ENCODE measurements at places on chromosomes 1 and 21.
A peak's percentile ranks its signal among the peaks of the same experiment; 100 is the strongest.

GRCh38 chr1:219090607-219091006, 83.1 kb upstream of the LYPLAL1 start:
- DNase-seq, result no peak
- H3K4me3 ChIP-seq, result no peak overlapping the region
- peaks cover 4% of the 10 kb centered on the region for H3K27me3 ChIP-seq
- no peaks in the 10 kb centered on the region for H3K36me3 ChIP-seq
- no peak overlapping the region for H3K27ac ChIP-seq

DNA sequence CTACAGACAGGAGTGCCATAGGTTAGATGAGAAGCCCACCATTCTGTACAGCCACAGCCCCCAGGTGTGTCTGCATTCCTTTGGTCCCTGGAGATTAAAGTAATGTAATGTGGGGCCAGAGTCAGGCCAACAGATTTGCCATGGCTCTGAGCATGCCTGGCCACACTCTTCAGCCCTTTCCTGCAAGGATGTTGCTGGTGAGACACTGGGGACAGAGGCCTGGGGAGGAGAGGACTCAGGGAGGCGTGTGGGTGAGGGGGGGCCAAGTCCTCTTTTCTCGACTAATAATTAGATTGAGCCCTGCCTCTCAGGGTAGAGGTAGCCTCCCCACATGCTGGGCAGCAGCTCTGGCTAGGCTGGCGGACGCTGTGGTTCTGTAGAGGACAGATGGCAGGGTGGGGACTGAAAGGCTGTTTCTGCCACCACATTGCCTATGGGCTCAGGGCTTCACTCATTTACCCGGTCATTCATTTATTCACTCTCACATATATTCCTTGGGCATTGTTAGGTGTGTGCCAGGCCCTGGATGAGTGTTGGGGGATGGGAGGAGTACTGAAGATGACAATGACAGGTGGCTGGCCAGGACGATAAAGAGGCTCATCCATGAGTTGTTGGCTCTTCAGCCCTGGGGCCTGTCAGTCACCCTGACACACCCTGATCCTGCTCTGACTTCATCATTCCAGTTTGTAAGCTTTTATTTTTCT, 7.1 kb upstream of the PRCC start:
- H3K36me3 ChIP-seq, result no peaks in the 10 kb centered on the region
- DNase-seq, result no peak
- H3K4me3 ChIP-seq, result no peak overlapping the region
- no peak overlapping the region for H3K27ac ChIP-seq
- no peaks in the 10 kb centered on the region for H3K4me1 ChIP-seq

DNA sequence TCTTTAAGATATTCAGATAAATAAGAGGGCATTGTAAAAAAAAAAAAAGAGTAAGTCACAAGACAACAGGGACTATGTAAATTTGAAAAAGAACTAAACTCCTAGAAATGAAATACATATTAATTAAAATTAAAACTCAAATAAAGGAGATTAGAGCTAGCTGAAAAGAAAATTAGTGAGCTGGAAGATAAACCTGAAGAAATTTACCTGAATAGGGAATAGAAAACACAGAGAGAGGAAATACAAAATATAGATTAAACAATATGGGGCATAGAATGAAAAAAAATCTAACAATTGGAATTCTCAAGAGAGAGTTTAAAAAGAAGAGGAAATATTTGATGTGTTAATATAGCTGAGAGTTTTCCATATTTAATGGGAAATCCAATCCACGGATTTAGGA, 35.6 kb upstream of the TADA1 start:
- H3K4me3 ChIP-seq, result no peak overlapping the region
- H3K36me3 ChIP-seq, result peaks cover 4% of the 10 kb centered on the region
- peaks cover under 1% of the 10 kb centered on the region for H3K27me3 ChIP-seq
- no peak overlapping the region for H3K27ac ChIP-seq

DNA sequence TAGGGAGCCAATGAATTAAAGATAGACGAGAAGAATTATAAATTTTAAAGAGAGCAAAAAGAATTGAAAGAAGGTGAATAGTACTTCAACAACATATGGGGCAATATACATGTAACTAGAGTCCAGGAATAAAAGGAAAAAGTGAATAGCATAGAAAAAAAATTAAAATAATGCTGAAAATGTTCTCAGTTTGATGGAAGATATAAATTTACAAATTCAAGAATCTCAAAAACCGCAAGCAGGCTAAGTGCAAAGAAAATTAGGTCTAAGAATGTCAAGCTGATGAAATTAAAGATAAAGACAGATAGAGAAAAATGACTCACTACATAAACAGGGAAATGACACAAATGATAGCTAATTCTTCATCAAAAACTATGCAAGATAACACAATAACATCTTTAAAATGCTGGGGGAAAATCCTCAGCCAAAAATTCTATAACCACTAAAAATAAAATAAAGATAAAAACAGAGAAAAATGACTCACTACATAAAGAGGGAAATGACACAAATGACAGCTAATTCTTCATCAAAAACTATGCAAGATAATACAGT, 326.3 kb downstream of the TBX15 start:
- DNase-seq, result no peak
- no peak overlapping the region for H3K27ac ChIP-seq
- H3K4me3 ChIP-seq, result no peak overlapping the region
- no peaks in the 10 kb centered on the region for H3K4me1 ChIP-seq

DNA sequence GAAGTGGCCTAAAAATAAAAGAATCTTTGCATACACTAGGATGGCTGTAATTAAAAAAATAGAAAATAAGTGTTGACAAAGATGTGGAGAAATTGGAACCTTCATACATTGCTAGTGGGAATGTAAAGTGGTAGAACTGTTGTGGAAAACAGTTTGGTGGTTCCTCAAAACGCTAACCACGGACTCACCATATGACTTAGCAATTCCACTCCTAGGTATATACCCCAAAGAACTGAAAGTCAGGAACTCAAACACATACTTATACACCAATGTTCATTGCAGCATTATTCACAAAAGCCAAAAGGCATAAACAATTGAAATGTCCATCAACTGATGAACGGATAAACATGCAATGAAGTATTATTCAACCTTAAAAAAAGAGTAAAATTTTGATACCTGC, 10.8 kb upstream of the HMGCL start:
- DNase-seq, result no peak
- H3K27ac ChIP-seq, result no peak overlapping the region
- H3K27me3 ChIP-seq, result peaks cover 7% of the 10 kb centered on the region
- H3K4me1 ChIP-seq, result peaks cover 7% of the 10 kb centered on the region

DNA sequence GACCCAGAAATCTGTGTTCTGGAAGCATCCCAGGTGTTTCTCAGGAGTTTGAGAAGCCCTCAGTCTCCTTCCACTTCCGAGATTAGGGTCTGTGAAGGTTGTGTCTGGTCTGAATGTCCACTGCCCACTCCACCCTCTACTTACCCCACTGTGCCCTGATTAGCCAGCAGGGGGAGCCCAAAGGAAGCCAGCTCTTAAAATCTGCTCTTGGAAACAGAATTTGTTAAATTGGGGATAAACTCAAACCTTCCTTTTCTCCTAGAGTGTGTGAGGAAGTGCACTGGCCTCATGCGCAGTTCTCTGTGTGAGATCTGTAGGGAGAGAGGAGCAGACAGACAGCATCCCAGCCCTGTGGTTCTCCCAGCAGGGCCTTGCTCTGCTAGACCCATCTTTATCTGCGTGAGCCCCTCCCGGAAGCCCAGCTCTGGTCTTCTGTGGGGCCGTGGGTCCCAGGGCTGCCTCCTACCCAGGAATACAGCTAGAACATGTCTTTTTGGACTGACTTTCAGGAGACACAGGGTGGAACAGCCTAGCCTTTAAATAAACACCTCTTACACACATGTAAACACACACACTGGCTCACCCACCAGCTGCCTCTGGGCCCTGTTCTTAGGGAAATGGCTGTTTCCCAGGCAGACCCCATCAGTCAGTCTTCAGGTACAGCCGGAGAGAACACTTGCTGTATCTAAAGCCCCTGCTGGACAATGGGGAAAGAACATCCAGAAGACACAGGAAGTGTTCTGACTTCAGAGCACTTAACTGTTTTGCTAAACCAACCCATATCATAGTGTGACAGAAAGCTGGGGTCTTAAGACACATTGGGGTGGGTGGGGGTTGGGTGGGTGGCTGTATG, 52.2 kb downstream of the SMYD2 start:
- H3K27ac ChIP-seq, result no peak overlapping the region
- H3K36me3 ChIP-seq, result peaks cover 28% of the 10 kb centered on the region
- H3K4me1 ChIP-seq, result peaks cover 5% of the 10 kb centered on the region
- DNase-seq, result peak; percentile 28
- no peak overlapping the region for H3K4me3 ChIP-seq
- H3K27me3 ChIP-seq, result no peaks in the 10 kb centered on the region

- H3K36me3 ChIP-seq, result no peaks in the 10 kb centered on the region
- H3K4me3 ChIP-seq, result no peak overlapping the region
- no peak for DNase-seq
- H3K4me1 ChIP-seq, result no peaks in the 10 kb centered on the region
- H3K27ac ChIP-seq, result no peak overlapping the region
These were observed 147.1 kb downstream of the SPATA46 start for GRCh38 chr1:162229549-162229948.

- peak overlapping the region; percentile 53 for H3K4me3 ChIP-seq
- peaks cover 4% of the 10 kb centered on the region for H3K4me1 ChIP-seq
- peaks cover 22% of the 10 kb centered on the region for H3K27me3 ChIP-seq
- H3K27ac ChIP-seq, result no peak overlapping the region
- H3K36me3 ChIP-seq, result no peaks in the 10 kb centered on the region
These were observed 3.3 kb downstream of the CASZ1 start for GRCh38 chr1:10793129-10793651.

Measured in effector memory CD8-positive, alpha-beta T cell (primary cell).